ENCODE measurements at places on chromosomes 3 and 15.

- no peak for DNase-seq
These were observed 52.4 kb downstream of the KCNMB2 start for GRCh38 chr3:178588628-178589027.

- DNase-seq, result no peak
These were observed 196.8 kb upstream of the MBNL1 start for GRCh38 chr3:152071924-152072323.

GRCh38 chr3:71046791-71047190, 536.7 kb downstream of the FOXP1 start:
- no peak for DNase-seq

DNA sequence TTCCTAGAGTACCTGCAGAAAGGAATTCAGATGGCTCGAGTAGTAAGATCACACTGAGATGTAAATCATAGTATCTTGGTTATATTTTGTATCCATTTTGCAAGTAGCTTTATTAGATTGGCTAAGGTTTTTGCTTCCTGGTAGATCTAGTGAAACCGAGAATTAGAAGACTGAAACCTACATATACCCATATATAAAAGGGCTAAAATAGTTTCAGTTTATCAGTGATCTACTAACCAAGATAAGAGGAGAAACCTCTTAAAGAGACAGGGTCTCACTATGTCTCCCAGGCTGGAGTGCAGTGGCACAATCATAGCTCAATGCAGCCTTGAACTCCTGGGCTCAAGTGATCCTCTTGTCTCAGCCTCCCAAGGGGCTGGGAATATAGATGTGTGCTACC, 135.3 kb downstream of the PCCB start:
- no peak for DNase-seq

- no peak for DNase-seq
These were observed 88.0 kb downstream of the SHQ1 start for GRCh38 chr3:72760225-72760624.

DNA sequence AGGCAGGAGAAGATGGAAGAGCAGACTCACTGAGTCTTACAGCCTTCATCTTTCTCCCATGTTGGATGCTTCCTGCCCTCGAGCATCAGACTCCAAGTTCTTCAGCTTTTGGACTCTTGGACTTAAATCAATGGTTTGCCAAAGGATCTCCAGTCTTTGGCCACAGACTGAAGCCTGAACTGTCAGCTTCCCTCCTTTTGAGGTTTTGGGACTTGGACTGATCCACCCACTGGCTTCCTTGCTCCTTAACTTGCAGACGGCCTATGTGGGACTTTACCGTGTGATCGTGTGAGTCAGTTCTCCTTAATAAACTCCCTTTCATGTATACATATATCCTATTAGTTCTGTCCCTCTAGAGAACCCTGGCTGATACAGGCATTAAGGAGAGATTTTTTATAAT, 62.4 kb upstream of the TNIK start:
- DNase-seq, result no peak

- DNase-seq, result no peak
These were observed 222.1 kb upstream of the CHRM5 start for GRCh38 chr15:33746203-33746602.

- DNase-seq, result no peak
These were observed 438.7 kb upstream of the KCNMB2 start for GRCh38 chr3:178097576-178097975.

GRCh38 chr3:64340641-64341101, 115.4 kb upstream of the PRICKLE2 start:
- no peak for DNase-seq

DNA sequence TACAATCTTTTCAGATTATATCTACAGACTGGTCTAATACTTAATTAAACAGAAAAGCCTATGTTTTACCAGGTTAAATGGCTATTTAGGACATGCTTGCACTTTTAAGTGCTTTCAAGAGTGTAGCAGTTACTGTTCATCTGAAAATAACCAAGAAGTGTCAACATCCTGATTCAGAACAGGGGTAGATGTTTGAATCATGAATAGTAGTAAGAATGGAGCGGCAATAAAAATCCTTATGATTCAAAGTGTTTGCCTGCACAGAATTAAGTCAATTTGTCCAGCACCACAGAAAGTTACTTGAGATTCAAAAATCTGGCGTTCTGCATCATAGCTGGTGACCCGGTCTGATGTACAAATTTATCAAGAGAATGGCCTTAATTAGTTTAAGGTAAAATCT, 48.3 kb downstream of the GREM1 start:
- DNase-seq, result no peak

DNA sequence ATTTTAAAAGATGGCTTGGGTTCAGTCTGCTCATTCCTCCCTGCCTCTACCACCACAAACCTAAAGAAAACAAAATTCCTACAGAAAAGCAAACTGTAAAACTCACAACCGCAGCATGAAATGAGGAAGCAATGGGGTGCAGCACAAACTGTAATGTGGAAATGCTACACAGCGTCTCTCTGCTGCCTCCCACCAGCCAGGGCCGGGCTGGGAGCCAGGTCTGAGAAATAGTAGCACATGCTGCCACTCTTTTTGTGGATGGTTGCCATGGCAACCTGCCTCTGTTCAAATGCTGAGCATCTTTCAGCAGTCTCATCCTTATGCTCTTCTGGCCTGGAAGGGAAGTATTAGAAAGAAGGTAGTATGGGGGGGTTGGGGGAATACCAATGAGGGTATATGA, 55.4 kb downstream of the EOMES start:
- DNase-seq, result no peak

- no peak for DNase-seq
These were observed 232.1 kb downstream of the IGSF11 start for GRCh38 chr3:118802325-118803095.

DNA sequence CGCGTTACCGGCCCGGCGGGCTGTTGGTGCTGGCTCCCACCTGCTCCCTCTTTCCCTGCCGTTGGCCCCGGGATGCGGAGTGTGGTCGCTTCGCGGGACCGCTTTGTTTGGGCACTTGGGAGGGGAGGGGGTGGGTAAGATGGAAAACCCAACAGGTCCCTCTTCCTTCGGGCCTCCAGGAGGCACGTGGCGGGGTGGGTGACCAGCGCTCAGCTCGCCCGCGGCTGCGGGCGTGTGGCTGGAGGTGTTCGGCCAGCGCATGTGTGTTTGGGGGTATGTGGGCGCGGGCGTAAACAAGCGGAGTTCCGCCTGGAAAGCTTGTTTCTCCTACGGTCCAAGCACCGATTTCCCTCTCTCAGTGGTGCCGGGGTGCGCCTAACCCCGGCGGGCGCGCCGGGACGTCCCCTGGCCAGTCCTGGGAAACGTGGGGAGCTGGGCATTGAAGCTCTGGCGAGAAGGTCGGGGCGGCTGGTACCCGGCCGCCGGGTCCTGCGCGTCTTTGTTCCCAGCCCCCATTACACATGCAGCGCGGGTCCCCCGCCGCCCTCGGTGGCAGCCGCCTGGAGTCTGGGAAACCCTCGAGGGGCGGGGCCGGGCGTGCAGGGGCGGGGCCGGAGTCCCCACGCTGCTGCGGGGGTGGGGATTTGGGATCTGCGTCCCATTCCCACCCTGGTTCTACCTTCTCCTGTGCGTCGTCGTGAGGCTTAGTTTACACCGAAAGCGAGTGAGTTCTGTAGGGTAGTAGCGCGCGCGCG, 1.4 kb downstream of the ACVR2B start:
- no peak for DNase-seq

DNA sequence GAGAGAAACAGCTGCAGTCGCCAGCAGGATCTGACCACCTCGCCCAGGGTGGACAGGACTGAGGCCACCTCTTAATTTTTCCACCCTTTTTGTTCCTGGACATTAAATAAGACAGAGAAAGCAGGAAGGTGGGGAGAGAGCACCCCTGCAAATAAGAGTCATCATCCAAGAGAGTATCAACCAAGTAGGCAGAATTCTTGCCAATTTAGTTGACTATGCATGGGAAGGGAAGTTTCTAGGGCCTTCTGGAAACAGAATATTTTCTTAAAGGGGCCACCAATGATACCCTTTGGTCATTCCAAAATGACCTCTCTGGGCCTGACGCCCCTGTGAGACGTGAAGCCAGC, 136.2 kb downstream of the TJP1 start:
- DNase-seq, result no peak

GRCh38 chr15:68284616-68285258, 7.2 kb downstream of the FEM1B start:
- DNase-seq, result no peak

DNA sequence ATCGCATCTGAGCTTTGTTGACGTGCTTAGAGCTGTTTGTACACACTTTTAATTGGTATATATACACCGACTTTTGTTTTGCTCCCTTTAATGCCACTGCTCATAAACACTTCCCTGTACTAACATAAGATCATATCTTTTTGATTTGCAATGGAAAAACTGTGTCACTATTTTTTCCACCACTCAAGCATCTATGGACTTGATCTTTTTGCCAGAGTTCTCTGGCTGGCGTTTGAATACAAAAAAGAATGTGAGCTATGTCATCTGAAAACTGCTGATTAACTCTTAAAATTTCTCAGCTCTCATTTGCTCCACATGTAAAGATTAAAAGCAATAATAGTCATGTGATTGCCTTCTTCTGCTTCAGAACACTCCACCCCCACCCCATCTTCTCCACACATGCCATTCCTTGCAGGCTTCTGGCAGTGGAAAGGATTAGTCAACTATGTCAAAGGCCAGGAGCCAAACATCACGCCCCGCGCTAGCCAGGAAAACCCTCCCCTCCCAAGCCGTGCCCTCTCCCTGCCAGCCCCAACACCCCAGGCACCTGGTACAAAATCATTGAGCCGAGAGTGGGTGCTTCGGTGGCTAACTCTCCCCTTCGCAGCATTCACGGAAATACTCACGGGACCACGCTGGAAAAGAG, 123.4 kb upstream of the MEF2A start:
- no peak for DNase-seq

- no peak for DNase-seq
These were observed 7.9 kb upstream of the KCNMB3 start for GRCh38 chr3:179258820-179259219.

DNA sequence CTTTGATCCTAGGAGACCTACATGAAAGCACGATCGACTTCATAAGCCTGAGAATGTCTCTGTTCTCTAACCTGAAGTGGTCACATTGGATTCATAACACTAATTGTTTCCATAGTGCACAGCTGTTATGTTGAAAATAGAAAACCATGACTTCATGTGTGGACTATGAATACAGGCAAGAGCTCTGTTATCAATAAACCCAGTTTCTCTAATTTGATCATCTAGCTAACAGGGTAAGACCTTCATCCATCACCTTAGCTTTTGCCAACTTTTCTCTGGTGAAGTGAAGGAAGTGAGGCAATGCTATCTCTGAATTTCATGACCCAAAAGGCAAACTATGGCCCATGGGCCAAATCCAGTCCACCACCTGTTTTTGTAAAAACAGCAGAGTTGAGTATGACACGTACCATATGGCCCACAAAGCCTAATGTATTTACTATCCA, 27.2 kb downstream of the ABI3BP start:
- DNase-seq, result no peak
